ENCODE measurements at places on chromosomes 6 and 20.
A peak's percentile ranks its signal among the peaks of the same experiment; 100 is the strongest.

- peak; percentile 49 for DNase-seq
Observed at GRCh38 chr6:52162940-52163908, 23.0 kb upstream of the IL17A start.

DNA sequence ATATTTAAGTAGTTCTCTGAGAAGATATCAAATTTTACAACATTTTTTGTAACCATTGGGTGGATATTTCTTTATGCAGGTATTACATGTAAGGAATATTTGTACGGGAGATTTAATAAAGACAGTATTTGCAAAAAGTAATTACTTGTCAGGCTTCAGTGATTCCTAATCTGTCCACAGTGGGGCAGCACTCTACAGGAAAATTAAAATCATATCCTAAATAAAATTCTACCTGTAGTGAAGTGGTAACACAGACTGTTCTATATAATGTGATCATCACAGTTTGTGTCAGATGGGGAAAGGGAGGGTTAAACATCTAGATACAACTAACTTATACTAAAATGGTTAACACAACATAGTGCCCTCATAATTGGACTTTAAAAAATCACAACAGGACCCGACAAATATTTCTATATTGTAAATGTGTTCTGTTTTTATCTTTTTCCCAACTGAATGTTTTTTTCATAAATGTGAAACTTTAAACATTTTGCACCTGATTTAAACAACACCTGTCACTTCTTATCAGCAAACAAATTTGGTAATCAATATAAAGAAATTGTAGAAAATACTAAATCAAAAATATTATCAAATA lies 145.6 kb upstream of the MANEA start:
- DNase-seq: peak; percentile 51

GRCh38 chr6:10099529-10100140 lies 315.2 kb downstream of the TFAP2A start:
- DNase-seq: no peak

DNA sequence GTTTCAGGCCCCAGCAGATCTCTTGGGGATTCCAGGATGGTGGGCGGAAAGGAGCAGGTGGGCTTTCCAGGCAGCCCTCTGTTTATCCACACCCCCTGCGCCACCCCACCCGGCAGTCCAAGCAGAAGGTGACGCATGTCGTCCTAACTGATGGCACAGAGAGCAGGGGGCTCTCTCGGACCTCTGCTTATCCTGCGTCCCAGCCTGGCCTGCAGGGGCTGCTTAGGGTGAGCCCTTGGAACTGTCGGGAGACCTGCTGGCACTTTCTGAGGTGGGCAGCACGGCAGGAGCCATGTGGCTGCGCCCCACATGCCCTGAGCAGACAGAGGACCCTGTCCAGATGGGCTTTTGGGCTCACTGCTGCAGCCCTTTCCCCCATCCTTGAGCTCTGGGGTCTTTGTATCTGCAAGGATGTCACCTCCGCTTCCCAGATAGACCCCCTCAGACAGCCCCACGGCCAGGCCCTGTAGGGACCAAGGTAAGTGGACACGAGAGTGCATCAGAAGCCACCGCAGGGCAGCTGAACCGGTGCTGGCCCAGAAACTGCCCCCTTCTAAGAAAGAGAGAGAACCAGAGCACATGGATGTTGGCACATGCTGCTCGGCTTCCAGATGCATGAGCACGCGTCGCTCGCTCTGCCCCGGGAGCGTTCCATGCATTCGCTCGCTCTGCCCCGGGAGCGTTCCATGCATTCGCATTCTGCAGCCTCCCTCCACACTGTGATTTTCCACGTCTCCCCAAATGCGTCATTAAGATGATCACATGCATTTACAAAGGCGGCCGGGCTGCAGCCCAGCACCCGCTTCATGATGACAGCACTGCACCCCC lies 246.7 kb downstream of the TAF4 start:
- no peak for DNase-seq

GRCh38 chr6:151553416-151554165 lies 59.8 kb downstream of the CCDC170 start:
- DNase-seq: no peak

DNA sequence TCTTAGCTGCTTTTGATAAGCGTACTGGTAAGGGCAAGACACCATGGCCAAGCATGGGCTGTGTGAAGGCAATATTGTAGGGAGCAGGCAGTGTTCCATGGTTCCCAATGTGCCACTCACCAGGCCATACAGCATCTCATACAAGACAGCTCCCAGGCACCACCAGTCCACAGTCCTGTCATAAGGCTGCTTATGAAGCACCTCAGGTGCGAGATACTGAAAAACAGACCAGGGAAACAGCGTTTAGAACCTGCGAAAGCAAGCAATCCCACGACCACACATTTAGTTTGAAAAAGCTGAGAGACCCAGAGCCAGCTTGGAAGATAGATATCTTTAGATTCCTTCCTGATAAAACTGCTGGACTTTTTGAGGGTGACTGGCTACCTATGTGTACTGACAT lies 119.1 kb upstream of the SLC2A12 start:
- DNase-seq: no peak

DNA sequence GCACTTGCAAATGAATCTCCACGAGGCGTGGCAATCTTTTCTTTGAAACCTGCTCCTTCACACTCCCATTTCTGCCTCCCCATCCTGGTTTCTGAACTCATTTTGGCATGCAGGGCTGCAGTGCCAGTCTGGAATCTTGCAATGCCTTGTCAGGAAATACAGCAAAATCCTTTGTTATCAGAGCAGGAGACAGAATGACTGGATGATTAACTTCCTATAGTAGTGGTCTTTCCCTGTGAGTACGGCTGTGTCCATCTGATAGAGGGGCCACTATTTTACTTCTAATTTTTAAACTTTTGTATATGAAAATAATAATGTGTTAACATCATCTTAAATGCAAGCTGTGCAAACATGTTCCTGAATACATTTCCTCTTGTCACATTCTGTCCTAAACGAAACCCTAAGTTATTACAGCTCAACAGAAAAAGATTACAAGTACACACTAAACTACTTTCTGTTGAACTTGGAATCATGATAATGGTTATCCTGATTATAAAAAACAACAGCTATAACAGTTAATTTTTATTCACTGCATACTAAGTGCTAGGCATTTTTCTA lies 140.2 kb downstream of the KIF13A start:
- DNase-seq: no peak

- DNase-seq: no peak
Observed at GRCh38 chr20:43514648-43514999, 7.1 kb downstream of the L3MBTL1 start.

DNA sequence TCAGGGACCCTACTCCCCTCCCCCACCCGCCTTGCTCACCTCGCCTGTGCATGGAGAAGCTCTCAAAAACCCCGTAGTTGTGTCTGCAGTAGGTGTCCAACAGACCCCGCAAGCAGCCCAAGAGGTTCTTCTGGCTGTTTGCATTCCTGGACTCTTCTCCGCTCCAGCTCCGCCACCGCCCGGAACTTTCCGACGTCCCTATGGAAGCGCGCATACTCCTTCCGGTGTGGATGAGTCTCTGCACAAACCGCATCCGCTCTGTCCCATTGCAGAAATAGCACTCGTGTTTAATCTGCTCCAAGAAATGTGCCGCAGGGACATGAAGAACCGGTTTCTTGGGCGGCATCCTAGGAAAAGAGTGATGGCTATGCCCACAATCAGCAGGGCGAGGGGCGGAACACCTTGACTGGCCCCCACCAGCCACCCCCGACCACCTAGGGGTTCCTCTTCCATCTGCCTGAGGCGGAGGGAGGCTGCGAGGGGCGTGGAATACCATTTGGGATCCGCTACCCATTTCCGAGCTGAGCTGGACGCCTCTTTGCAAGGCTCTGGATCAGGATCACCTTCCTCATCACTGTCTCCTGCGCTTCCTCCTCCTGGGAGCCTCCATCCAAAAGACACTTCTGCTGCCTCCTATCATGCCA lies 20.2 kb downstream of the HLA-DRA start:
- DNase-seq: no peak

GRCh38 chr20:1854246-1854645 lies 41.0 kb upstream of the SIRPA start:
- DNase-seq: no peak

DNA sequence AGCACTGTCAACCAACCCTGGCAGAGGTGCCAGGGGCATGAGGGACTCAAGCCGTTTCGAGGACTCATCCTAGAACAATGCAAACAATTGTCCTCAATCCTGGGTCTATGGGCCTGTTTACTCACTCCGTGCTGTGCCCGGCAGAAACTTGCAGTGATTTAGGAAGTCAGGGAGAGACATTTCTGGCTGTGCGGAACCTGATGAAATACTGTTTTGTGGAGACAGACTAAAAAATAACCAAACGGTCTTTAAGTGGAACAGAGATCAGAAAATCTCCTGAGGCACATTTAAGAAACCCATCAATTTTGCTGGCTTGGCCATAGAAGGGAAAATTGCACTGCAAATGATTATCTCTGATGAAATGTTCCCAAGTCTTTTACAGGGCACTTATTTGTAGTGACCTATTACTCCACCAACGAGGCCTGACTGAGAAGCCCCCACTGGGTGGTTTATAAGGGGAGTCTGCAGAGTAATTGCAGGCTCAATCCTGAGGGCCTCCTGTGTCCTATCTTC lies 79.8 kb upstream of the KCNK16 start:
- DNase-seq: no peak

DNA sequence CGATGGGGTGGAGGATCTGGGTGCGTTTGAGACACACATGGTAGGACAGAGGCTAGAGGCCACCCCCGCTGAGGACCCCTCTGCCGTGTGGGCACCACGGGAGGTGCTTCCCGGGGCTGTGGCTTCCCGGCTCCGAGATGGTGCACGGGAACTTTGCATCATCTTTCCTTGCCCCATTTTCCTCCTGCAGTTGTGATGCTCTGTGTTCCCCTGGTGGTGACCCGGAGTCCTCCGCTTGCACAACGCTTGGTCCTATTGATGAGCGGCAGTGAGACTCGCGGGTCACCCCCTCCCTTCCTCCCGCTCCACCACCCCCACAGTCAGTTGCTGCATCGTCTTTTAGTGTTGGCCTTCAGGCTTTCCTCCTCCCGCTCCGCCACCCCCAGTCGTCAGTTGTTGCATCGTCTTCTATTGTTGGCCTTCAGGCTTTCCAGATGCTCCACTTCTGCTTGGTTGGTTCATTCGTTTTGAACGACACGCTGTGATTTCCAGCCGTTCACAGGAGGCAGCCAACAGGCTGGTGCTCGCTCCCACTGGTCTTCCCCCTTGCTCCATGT lies 37.3 kb downstream of the PYGB start:
- no peak for DNase-seq

GRCh38 chr6:161917645-161918044 lies 643.8 kb upstream of the AGPAT4 start:
- no peak for DNase-seq

- no peak for DNase-seq
Observed at GRCh38 chr6:166206510-166207283, 39.0 kb upstream of the TBXT start.

GRCh38 chr6:88585276-88585692 lies 378.1 kb downstream of the RNGTT start:
- no peak for DNase-seq

- no peak for DNase-seq
Observed at GRCh38 chr6:6823568-6824224, 235.2 kb downstream of the LY86 start.

GRCh38 chr6:12113190-12113577 lies 101.1 kb downstream of the HIVEP1 start:
- no peak for DNase-seq

- no peak for DNase-seq
Observed at GRCh38 chr20:57252559-57253162, 13.8 kb downstream of the BMP7 start.

GRCh38 chr6:98769546-98769945 lies 64.8 kb upstream of the POU3F2 start:
- no peak for DNase-seq

- no peak for DNase-seq
Observed at GRCh38 chr6:46310196-46310595, 139.4 kb upstream of the ENPP5 start.

DNA sequence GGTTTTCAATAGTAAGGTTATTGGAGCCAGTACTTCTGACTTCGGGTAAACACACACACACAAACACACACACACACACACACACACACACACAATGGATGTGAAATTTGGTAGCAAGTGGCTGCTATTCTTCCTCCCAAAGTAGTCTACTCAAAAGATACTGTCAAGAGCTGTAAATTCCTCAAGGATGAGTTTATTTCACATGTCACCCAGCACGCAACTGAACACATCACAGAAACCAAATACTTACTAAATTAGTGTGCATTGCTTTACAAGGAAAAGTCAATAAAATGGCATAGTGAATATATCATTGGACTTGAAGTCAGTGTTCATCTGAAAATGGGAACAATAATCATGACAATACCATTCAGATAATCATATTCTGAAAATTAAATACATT lies 32.9 kb downstream of the MMUT start:
- no peak for DNase-seq

DNA sequence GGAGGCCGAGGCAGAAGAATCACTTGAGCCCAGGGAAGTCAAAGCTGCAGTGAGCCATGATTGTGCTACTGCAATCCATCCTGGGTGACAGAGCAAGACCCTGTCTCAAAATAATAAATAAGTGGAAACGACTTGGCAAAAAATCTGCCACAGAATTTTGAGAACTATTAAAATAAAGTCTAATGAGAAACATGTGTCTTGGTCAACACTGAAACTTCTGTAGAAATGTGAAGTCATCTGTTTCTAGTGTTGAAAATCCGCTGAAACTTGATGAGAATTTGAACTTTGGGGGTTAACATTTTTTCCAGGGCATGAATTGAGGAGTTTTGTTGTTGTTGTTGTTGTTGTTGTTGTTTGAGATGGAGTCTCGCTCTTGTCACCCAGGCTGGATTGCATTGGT lies 29.0 kb upstream of the BCLAF1 start:
- no peak for DNase-seq

DNA sequence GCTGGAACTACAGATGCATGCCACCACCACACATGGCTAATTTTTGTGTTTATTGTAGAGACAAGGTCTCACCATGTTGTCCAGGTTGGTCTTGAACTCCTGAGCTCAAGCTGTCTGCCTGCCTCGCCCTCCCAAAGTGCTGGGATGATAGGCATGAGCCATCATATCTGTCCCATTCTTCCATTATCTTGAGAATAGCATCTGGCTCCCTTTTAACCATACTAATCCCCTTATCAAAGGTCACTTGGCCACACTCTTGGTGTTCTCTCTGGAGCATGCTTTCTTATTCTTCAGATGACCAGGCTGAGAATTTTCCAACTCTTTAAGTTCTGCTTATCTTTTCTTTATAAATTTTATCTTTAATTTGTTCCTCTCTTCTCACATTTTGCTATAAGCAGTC lies 15.9 kb upstream of the TRERF1 start:
- no peak for DNase-seq

- no peak for DNase-seq
Observed at GRCh38 chr20:38270869-38271605, 10.5 kb upstream of the KIAA1755 start.

- DNase-seq: no peak
Observed at GRCh38 chr6:40334496-40335270, 252.5 kb downstream of the LRFN2 start.

DNA sequence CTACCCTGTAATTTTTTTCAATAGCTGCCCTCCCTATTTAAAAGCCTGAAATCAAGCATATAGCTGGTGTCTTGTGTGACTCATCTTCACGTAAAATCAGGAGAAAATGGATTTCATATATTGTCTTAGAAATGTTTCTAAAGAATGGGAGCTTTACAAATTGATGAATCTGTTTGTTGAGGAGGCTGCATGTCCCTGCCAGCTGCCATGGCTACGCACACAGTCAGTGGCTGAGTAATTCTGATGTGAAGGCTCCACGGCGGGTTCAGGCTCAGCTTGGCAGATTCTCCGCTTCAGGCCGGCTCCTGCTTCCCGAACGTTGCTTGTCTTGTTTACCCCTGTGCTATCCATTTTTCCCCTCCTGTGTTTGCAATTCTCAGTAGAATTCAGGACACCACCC lies 82.8 kb downstream of the CCDC170 start:
- DNase-seq: no peak

GRCh38 chr6:31633447-31633846 lies 12.9 kb downstream of the PRRC2A start:
- no peak for DNase-seq
